ENCODE measurements at places on chromosomes 1 and 21.

DNA sequence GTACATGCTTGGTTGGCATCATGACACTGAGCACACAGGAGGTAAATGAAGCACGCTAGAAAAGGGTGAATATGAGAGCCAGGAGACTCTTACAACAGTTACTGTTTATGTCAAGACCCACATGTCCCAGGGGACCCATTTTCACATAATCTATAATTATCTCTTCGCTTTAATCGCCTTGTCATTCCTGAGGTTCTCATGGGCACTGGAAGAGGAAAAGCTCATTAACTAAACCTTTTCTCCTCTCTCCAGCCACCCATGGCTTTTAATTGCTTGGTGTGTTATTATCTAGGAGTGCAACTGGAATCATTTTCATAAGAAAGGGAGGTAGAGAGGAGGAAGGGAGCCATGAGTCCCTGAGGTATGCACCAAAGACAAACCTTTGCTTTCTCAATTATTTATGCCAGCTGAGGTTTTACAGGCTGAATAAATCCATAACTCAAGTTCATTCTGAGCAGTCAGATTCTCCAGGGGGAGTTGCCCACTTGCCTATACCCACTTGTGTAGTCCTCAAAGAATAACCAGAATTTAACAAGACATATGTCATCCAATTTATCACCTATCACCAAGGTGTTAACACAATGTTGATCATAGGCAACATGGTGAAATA, 77.4 kb downstream of the ACBD6 start:
- H3K4me3 ChIP-seq = no peak overlapping the region
- H3K36me3 ChIP-seq = no peaks in the 10 kb centered on the region
- no peak for DNase-seq
- H3K27me3 ChIP-seq = no peaks in the 10 kb centered on the region

GRCh38 chr1:159958719-159959380, 4.8 kb upstream of the SLAMF9 start:
- no peaks in the 10 kb centered on the region for H3K4me1 ChIP-seq
- peak overlapping the region; percentile 29 for H3K27ac ChIP-seq
- H3K36me3 ChIP-seq = no peaks in the 10 kb centered on the region
- DNase-seq = no peak
- H3K4me3 ChIP-seq = no peak overlapping the region

DNA sequence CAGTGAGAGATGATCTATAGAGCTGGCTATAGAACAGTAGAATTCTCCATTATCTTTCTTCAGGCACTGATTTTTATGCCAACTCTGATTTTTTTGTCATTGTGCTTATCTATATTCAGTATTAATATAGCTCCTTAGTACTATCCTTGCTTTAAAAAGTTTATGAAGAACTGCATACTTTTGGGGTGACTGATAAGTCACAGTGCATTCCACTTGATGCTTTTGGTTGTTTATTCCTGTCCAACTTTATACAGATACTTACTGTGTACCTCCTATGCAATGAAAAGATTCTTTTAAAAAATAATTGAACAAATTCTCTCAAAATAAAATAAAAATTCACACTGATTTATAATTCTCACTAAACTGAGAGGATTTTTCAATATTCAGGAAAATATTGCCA, 71.6 kb downstream of the COL24A1 start:
- H3K4me1 ChIP-seq = no peaks in the 10 kb centered on the region
- no peak for DNase-seq
- no peaks in the 10 kb centered on the region for H3K27me3 ChIP-seq
- H3K4me3 ChIP-seq = no peak overlapping the region
- H3K36me3 ChIP-seq = no peaks in the 10 kb centered on the region
- no peak overlapping the region for H3K27ac ChIP-seq

GRCh38 chr1:117097443-117097842, 24.1 kb downstream of the TRIM45 start:
- DNase-seq = no peak
- no peak overlapping the region for H3K4me3 ChIP-seq
- no peaks in the 10 kb centered on the region for H3K27me3 ChIP-seq
- no peak overlapping the region for H3K27ac ChIP-seq
- H3K36me3 ChIP-seq = peaks cover 21% of the 10 kb centered on the region

- DNase-seq = no peak
- no peak overlapping the region for H3K27ac ChIP-seq
- peaks cover 2% of the 10 kb centered on the region for H3K4me1 ChIP-seq
Observed at GRCh38 chr1:39426346-39426745, 65.1 kb upstream of the BMP8A start.

GRCh38 chr1:103788377-103788776, 38.7 kb downstream of the AMY1C start:
- no peaks in the 10 kb centered on the region for H3K27me3 ChIP-seq
- no peak overlapping the region for H3K4me3 ChIP-seq
- H3K27ac ChIP-seq = no peak overlapping the region
- no peaks in the 10 kb centered on the region for H3K4me1 ChIP-seq

GRCh38 chr1:162139211-162139610, 69.7 kb downstream of the NOS1AP start:
- H3K36me3 ChIP-seq = no peaks in the 10 kb centered on the region
- H3K27ac ChIP-seq = no peak overlapping the region
- H3K27me3 ChIP-seq = no peaks in the 10 kb centered on the region

- no peaks in the 10 kb centered on the region for H3K27me3 ChIP-seq
- H3K4me1 ChIP-seq = peaks cover 41% of the 10 kb centered on the region
- H3K36me3 ChIP-seq = peaks cover 20% of the 10 kb centered on the region
- peak; percentile 21 for DNase-seq
Observed at GRCh38 chr1:165900576-165901380, 73.4 kb downstream of the UCK2 start.

GRCh38 chr1:161274874-161275273, 16.3 kb downstream of the PCP4L1 start:
- H3K36me3 ChIP-seq = no peaks in the 10 kb centered on the region
- H3K27ac ChIP-seq = no peak overlapping the region
- peaks cover 2% of the 10 kb centered on the region for H3K27me3 ChIP-seq
- no peak for DNase-seq

- no peaks in the 10 kb centered on the region for H3K27me3 ChIP-seq
- no peak overlapping the region for H3K27ac ChIP-seq
- H3K4me3 ChIP-seq = no peak overlapping the region
- H3K4me1 ChIP-seq = no peaks in the 10 kb centered on the region
- H3K36me3 ChIP-seq = no peaks in the 10 kb centered on the region
- no peak for DNase-seq
Observed at GRCh38 chr21:26753822-26754221, 91.4 kb downstream of the ADAMTS1 start.

- peak; percentile 82 for DNase-seq
- peak overlapping the region; percentile 93 for H3K27ac ChIP-seq
- H3K36me3 ChIP-seq = no peaks in the 10 kb centered on the region
- H3K4me3 ChIP-seq = peak overlapping the region; percentile 52
Observed at GRCh38 chr1:203327684-203328457, 22.6 kb downstream of the BTG2 start.

GRCh38 chr1:10852018-10852417, 55.6 kb upstream of the CASZ1 start:
- no peak for DNase-seq
- peaks cover 2% of the 10 kb centered on the region for H3K27me3 ChIP-seq
- H3K4me1 ChIP-seq = peaks cover 28% of the 10 kb centered on the region
- no peaks in the 10 kb centered on the region for H3K36me3 ChIP-seq
- H3K27ac ChIP-seq = peak overlapping the region; percentile 35
- no peak overlapping the region for H3K4me3 ChIP-seq

GRCh38 chr1:24909388-24909898, 20.6 kb downstream of the RUNX3 start:
- H3K27me3 ChIP-seq = peaks cover 6% of the 10 kb centered on the region
- no peak overlapping the region for H3K4me3 ChIP-seq
- peaks cover 11% of the 10 kb centered on the region for H3K4me1 ChIP-seq
- no peaks in the 10 kb centered on the region for H3K36me3 ChIP-seq
- no peak overlapping the region for H3K27ac ChIP-seq

DNA sequence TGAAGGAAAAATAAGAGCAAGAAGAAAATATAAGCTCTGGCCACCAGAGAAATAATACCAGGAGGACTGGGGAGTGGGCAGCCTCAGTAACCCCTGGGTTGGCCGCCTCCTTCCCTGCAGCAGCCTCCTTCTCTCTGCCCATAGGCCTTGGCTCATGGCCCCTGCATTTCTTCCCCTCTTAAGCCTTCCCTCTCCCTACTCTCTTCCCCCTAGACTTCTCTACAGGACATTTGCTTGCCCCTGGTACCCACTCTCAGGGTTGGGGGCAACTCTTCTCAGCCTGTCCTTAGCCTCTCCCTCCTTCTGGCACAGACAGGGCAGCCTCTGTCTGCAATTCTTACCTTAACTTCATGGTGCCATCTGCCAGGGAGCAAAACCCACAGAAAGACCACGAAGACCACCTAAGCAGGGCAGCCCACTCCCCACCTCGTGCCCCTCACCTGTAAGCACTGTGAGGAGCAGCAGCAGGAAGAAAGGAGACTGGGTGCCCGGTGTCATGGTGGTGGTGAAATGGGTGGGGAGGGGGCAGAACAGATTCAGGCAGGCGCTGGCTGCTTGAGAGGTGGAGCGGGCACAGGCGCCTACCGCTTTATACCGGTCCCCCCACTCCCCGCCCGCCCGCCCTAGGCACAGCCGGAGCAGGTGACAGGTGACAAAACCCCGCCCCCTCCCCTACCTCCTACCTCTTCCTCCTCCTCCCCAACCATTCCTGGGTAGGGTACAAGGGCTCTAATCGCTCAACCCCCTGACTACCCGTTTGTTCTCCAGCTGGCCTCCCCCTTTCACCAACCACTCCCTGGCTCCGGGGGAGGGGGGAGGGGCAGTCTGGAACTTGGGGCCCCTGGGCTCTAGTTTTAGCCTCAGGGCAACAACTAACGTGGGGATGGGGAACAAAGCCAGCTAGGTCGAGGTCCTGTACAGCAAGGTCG, 15.1 kb downstream of the THBS3 start:
- peak overlapping the region; percentile 98 for H3K27ac ChIP-seq
- no peak overlapping the region for H3K4me3 ChIP-seq
- peak; percentile 53 for DNase-seq
- H3K27me3 ChIP-seq = no peaks in the 10 kb centered on the region
- peaks cover 23% of the 10 kb centered on the region for H3K4me1 ChIP-seq

DNA sequence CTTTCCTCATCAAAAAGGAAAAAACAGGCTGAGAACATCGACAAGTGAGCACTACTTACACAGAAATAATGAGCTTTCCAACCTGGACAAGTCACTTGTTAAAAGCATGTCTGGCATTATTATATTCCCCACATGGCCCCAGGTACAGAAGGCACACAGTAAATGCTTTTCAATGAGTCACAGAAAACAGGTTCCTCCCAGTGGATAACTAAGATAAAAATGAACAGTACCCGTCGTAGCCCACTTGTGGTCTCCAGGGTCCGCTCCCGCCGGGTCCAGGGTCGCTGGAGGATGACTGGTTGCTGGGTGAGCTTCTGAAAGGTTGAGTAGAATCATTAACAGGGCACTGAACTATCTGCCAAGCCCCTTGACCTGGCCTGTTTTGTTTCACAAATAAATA, 186.6 kb downstream of the SIPA1L2 start:
- H3K27ac ChIP-seq = no peak overlapping the region
- H3K4me1 ChIP-seq = peaks cover 2% of the 10 kb centered on the region
- no peak overlapping the region for H3K4me3 ChIP-seq
- no peaks in the 10 kb centered on the region for H3K27me3 ChIP-seq
- no peak for DNase-seq

DNA sequence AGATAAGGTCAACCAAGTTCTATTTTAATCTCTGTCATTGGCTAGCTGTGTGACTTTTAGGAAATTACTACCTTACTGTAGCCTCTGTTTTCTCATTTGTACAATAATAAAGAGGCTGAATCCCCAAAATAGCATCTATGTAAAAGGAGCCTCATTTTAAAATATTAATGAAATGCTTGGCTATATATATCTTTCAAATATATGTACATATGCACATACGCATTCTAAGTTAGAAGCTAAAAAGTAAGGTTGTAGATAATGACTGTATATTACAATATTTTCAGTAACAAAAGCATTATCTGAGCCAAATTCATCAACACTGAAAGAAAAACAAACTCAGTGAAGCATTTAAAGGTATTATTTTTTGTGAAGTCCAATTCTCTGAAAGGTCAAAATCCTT, 44.6 kb downstream of the TYW3 start:
- no peaks in the 10 kb centered on the region for H3K27me3 ChIP-seq
- DNase-seq = no peak
- no peaks in the 10 kb centered on the region for H3K36me3 ChIP-seq
- no peak overlapping the region for H3K27ac ChIP-seq
- no peaks in the 10 kb centered on the region for H3K4me1 ChIP-seq

DNA sequence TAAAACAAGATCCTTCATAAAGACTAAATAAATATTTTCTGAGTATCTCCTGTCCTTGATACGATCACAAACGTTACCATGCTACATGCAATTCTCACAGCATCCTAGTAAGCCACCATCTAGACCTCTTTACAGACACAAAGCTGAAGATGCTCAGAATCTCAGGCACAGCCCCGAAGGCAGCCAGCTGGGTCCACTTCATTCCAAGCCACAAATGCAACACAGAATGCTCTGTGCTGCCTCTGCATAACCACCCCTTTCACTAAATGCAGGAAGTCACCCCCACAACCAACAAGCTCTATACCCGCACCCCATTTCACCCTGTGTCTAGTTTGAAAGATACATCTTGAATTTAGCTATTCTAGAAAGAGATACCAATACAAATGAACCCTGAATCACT, 12.9 kb downstream of the RCAN1 start:
- H3K4me1 ChIP-seq = peaks cover 2% of the 10 kb centered on the region
- no peaks in the 10 kb centered on the region for H3K36me3 ChIP-seq
- DNase-seq = no peak
- no peaks in the 10 kb centered on the region for H3K27me3 ChIP-seq
- H3K4me3 ChIP-seq = no peak overlapping the region
- H3K27ac ChIP-seq = no peak overlapping the region

GRCh38 chr21:36211660-36212512, 55.3 kb downstream of the DOP1B start:
- H3K36me3 ChIP-seq = peaks cover 9% of the 10 kb centered on the region
- no peaks in the 10 kb centered on the region for H3K27me3 ChIP-seq
- DNase-seq = no peak
- H3K4me1 ChIP-seq = peaks cover 3% of the 10 kb centered on the region

DNA sequence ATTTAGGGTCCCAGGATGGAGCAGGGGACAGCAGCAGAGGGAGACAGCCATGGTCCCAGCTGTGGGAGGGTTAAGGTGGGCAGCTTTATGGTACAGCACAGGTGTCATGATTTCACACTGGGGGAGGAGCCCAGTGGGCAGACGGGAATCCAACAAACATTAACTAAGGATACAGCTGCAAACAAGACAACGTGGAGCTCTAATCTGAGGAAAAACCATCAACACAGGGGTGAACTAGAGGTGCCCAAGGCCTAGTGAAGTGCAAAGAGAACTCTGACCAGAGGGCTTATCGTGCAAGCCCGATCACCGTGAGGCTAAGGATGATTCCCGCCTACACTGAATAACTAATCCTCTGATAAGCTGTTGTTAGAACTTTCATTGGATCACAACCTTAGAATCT, 18.7 kb downstream of the ECE1 start:
- H3K4me1 ChIP-seq = peaks cover 26% of the 10 kb centered on the region
- no peak overlapping the region for H3K27ac ChIP-seq
- no peaks in the 10 kb centered on the region for H3K27me3 ChIP-seq
- H3K36me3 ChIP-seq = peaks cover 43% of the 10 kb centered on the region

- no peaks in the 10 kb centered on the region for H3K27me3 ChIP-seq
- H3K4me1 ChIP-seq = no peaks in the 10 kb centered on the region
- H3K36me3 ChIP-seq = no peaks in the 10 kb centered on the region
- no peak overlapping the region for H3K4me3 ChIP-seq
Observed at GRCh38 chr21:14857529-14857928, 207.3 kb downstream of the NRIP1 start.

Measured in muscle of leg (tissue), 16 donors.